Stimulated activated CD4-positive, alpha-beta T cell treated with anti-CD3 and anti-CD28 coated beads, Interleukin-4, amount 100 ng/mL, for 1 hour (primary cell): ENCODE measurements at places on chromosomes 11 and 22.

GRCh38 chr11:63985812-63986155, 454 bp upstream of the OTUB1 start:
- DNase-seq, result peak; percentile 69

DNA sequence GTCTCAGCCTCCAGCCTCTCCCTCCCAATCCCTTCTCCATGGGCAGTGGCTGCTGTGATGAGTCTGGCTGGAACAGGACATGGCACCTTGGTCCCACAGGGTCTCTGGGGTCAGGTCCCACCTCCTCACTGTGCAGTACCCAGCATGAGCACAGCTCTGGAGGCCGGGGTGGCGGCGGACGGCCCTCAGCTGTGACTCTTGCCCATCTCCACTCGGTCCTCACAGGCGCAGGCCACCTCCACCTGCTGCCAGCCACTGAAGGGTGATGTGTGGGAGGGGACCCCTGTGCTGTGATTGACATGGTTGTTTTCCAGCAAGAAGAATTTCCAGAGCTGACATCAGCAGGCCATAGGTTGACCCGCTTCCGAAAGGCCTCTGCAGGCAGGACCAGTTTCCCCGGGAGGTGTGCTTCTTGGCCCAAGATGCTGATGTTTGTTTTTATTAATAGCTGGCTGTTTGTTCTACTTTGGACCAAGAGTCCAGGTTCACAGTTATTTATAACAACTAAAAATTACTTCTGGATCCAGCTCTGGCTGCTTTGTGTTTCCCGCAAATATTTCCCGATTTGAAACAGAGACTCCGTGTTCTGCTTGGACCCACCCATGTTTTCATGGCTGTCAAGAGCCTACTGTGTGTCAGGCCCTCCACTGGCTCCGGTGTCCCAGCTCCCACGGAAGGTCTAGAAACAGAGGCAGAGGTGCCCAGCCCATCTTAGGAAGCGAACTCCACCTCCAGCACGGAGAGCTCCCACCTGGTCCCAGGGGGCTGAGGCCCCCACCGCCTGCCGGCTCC, 45.7 kb downstream of the SCUBE1 start:
- DNase-seq, result no peak

- DNase-seq, result no peak
These were observed 36.2 kb downstream of the DLG2 start for GRCh38 chr11:85590848-85591483.

- DNase-seq, result no peak
These were observed 516 bp downstream of the LRFN4 start for GRCh38 chr11:66857234-66857926.

DNA sequence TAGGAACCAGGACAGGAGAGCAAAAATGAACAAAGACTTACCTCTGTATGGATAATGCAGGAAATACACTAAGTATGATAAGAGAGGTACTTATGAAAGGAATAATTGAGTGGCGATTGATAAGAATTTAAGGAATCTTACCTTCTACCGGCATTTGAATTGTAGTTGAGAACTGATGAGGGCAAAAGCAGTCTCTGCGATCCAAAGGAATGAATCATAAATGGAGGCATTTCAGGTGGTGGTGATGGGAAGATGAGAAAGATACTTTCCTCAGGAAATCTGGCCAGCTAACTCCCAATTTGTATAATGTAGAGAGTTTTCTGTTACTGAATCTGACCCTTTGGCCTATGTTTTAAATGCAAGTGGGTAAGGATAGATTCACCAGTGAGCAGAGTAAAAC, 71.9 kb upstream of the C11orf87 start:
- no peak for DNase-seq

DNA sequence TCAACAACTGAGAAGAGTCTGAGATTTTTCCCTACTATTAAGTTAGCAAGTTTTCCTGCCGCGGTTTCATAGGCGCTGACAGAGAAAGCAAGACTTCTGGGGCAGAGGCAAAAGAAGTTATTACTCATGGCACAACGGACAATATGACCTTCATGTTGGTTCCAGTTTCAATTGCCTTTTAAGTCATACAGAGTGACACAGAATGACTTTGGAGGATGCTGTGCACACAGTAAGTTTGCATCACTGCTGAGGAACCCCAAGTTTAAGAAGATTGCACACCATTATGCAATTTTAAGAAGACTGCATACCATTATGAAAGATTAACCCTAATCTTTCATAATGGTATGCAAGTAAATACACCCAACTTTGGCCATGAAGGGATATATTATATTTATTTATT, 626.5 kb upstream of the CHORDC1 start:
- DNase-seq, result no peak

DNA sequence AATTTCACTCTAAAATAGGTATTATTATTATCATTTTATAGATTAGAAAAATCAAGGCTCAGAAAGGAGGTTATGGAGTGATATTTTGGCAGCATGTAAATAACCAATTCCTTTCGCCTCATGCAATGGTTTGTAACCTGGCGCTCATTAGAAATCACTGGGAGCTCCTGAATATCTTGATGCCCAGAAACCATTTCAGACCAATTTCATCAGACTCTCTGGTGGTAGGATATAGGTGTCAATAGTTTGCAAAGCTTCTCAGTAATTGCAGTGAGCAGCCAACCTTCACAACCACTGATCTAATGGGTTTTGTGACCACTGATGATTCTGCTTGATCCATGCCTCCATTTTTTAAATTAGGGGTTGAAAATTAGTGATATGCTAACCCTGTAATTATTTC, 57.8 kb upstream of the ZC3H12C start:
- no peak for DNase-seq

DNA sequence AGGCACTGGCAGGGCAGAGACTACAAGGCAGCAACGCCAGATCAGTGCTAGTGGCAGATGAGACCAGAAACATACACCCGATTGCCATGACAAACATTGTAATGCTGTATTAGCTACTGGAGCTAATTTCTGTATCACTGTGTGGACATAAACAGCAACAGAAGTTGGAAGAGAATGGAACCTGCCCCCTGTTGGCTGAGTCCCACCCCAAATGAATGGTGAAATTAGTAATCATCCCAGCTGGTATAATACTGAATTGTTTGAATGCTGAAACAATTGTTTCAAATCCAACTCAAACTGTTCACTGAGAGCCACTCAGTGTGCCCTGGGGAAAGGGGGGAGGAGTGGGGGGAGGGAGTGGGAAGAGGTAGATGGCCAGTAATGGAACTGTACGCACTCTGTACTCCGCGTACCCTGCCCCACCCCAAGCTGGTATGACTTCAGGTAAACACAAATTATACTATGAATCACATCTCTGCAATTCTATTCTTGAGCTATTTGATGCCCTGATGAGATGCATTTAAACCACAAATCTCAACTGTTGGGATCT, 11.2 kb upstream of the BIRC3 start:
- no peak for DNase-seq

DNA sequence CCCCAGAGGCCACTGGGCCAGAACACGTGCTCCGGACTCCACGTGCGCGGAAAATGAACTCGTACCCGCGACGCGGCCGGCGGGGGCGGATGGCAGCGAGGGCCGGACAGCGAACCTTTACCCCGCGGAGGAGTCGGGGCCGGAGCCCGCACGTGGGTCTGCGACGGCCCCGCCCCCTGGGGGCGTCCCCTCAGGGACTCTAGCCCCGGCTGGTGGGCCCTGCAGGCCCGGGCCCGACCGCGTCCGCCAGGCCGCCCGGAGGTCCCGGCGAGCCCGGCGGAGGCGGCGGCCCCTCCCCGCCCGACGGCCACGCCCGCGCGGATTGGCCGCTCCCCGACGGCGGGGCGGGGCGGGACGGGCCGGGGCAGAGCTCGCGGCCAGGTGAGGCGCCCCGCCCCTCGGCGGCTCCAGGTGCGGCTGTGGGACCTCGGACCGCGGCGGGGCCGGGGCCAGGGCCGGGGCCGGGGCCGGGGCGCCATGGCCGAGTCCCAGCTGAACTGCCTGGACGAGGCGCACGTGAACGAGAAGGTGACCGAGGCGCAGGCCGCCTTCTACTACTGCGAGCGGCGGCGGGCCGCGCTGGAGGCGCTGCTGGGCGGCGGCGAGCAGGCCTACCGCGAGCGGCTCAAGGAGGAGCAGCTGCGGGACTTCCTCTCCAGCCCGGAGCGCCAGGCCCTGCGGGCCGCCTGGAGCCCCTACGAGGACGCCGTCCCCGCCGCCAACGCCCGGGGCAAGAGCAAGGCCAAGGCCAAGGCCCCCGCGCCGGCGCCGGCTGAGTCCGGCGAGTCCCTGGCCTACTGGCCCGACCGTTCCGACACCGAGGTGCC, at the start of gene FAM83F:
Gene FAM83F, plus strand, starts transcription at position 389 of the 827 bp plus-strand sequence. Its CDS starts 89 bp downstream, at position 478.
- peak; percentile 64 for DNase-seq

DNA sequence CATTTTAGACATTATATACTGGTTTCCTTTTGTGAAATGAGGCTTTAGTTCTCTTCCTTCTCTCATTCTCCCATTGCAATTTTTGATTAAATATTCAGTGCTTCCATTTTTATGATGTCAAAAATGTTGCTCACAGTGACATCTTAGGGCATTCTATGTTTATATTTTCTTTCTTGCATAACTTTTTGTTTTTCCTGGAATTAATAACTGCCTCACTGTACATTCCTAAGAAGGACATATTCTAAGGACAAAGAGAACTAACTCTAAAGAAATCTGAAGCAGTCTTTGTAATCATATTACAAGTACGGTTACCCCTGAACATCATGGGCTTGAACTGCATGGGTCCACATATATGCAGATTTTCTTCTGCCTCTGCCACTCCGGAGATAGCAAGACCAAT, 25.8 kb upstream of the P2RY6 start:
- DNase-seq, result no peak

DNA sequence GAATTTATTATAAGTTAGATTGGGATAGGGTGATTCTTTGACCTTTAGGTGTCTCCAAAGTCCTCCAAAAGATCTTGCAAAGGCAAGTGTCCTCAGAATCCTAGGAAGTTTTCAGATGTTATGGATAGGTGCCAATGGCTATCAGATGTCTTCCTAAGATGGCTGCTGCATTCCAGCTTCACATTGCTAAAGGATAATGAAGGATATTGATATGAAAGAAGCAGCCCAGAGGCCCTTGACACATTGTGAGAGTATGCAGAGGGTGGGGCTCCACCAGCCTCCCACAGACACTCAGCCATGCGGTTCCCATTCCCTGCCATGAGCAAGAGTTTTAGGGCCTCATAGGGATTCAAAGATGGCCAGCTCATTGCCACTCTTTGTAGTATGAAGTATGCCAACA, 22.3 kb upstream of the GLYATL2 start:
- no peak for DNase-seq

DNA sequence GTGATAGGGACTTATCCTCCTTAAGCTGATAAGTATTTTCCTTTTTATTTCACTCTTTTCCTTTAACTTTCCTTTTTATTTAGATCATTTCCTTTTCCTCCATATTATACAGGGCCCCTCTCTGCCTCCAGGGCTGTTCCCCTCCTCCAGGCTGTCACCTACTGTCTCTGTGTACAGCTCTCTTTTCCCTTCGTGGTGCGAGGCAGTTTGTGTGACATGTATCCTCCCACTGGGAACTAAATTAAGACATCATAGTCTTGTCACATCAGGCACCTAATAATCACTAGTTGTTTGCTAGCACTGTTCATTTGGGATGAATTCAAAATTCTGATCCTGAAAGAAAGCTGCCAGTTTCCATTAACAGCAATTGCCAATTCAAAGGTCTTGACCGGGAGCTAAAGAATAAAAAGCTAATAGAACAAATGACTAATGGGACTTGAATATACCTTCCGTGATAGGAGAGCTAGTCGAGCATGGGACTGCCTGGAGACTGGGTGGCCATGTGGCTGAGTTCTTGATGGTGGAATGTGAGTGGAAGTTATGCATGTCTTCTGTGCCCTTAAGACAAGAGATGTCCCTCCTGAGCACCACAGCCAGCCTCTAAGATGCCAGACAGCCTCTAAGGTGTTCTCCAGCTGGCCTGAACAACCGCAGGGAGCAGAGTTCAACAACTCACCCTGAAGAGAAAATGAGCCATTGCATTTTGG, 77.7 kb upstream of the LRRC55 start:
- no peak for DNase-seq

DNA sequence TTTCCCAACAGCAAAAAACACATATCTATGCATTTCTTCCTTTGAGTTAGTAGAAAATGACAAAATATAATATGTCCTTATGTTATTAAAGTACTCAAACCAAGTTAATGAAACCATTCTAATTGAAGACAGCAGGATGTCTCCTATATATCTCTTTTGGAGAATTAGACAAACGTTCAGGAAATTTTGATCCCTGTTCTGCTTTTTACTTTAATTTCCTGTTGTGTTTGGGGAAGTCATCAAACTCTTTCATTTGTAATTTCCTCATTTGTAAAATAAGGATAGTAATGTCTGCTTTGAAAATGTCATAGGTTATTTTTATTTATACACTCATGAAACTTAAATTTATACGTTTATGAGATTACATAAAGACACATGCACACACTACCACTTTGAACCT, 281.8 kb upstream of the ANO5 start:
- DNase-seq, result no peak

DNA sequence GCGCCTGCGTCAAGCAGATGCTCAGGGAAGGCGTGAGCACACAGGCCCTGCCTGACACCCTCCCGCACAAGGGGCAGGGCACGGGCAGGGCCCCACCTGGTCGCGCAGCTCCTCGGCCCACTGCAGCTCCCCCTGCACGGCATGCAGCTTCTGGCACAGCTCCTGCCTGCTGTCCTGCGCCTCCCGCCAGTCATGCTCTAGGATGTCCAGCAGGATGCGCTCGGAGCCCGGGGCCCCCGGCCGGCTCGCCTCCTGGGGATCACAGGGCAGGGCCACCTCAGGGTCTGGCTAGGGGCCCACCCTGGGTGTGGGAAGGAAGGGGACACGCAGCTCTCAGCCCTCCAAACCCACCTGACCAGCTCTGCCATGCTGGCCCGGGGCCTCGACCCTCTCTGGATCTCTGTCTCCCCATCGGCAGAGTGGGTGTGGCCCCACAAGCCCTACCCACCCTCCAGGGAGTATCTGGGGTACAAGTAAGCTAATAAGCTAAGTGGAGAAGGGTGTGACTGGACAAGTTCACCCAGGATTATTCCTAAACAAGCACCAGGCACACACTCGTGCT, 10.7 kb downstream of the CARD10 start:
- DNase-seq, result no peak

GRCh38 chr22:29175312-29175835, 30.3 kb upstream of the EMID1 start:
- DNase-seq, result no peak

DNA sequence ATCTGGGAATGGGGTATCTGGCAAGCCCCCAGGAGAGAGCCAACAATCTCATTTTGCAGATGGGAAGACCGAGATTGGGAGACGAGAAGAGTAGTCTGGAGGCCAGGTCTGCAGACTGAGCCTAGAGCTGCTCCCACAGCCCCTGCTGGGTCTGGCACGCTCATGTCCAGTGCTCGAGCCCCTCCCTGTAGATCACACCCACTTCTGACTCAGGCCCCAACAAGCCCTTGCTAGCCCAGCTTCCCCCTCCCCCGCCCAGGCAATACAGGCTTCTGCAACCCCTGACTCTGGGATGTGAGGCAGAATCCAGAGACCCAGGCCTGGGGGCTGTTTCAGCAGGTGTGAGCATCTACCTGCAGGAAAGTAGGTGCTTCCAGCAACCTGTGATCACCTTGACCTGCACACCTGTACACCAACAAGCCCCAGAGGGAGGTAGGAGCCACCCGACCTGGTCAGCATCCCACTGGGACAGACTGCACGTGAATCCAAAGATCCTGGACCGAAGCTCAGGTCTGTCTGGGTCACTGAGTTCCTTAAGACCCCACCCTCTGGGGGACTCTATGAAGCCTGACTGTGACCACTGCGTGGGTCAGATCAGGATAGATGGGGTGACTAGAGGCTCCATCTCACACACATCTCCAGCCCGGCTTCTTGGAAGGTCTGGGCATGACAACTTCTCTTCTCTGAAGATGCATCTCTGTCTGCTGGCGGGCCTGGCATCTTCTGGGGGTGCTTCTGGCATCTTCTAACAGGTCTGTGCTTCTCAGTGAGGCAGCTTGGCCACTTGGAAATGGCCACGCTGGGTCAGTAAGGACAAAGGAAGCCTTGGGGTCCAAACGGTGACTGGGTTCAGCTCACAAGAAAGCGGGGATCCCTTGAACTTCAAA, 29.3 kb downstream of the LINC01488 start:
- DNase-seq, result no peak
